Stimulated activated CD4-positive, alpha-beta T cell treated with anti-CD3 and anti-CD28 coated beads, Interleukin-1b, Interleukin-23, amount 100 ng/mL, for 4 hours (primary cell): ENCODE measurements at places on chromosomes 6 and 20.

DNA sequence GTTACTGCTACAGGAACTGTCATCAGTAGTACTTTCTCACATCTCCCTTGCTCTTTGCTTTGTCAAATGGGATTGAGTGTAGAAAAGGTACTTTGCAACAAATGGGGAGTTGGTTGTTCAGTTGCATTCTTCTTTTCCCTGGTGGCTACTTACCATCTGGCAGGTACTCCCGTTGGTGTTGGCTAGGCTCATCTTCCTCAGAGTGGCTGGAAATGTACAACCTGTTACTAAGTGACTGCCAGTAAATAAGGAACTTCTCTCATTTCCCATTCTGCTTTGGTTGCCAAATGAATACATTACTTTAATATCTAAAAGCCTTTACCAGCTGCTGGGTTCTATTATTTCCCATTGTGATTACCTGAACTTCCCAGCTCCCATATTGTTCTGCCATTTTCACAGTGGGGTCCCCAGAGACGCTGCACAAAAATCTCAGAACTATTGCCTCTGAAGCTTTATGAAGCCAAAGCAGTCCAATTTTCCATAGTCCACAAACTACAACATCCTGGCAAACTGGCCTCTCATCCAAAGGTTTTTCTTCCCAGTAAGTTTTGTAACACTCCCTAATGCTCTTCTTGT is 229.7 kb upstream of the HTR1E start:
- DNase-seq = no peak

- no peak for DNase-seq
These were observed 23.1 kb downstream of the SPATA2 start for GRCh38 chr20:49892260-49892659.

DNA sequence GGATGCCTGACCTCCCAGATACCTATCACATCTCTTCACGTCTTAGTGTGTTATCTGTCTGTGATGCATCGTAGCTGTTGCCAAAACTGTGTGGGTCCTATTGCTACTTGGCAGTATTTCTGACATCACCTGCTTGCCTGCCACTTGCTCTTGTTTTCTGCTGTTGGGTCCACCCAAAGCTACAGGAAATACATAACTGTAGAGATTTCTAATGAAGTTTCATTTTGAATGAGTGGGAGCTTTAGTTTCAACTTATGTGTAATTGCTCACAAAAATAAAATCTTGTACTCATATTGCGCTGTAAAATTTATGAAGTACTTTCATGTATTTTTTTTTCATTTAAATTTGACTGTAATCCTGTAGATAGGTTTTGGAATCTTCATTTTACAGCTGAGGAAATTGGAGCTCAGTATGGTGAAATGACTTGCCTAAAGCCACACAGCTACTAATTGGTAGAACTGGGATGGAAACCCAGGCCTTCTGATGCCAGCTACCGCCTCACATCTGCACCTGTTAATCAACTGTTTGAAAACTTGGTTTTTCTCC is 113.6 kb upstream of the MAN1A1 start:
- no peak for DNase-seq

DNA sequence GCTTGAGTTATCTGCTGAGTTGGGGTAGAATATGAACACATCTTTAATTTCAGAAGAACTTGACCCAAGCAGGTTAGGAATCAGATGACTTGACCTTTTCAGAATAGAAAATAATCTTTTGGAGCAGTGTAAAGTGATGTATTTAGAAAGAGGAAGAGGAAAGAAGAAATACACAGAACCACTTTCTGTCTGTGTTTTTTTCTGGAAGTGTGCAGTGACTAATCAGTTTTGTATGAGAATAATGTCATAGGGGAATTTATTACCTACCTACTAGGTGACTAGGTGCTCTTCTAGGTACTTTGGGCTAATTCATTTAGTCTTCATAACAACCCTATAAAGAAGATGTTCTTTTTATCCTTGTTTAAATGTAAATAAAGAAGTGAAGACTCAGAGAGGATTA is 3.0 kb downstream of the PPP1R14C start:
- no peak for DNase-seq

DNA sequence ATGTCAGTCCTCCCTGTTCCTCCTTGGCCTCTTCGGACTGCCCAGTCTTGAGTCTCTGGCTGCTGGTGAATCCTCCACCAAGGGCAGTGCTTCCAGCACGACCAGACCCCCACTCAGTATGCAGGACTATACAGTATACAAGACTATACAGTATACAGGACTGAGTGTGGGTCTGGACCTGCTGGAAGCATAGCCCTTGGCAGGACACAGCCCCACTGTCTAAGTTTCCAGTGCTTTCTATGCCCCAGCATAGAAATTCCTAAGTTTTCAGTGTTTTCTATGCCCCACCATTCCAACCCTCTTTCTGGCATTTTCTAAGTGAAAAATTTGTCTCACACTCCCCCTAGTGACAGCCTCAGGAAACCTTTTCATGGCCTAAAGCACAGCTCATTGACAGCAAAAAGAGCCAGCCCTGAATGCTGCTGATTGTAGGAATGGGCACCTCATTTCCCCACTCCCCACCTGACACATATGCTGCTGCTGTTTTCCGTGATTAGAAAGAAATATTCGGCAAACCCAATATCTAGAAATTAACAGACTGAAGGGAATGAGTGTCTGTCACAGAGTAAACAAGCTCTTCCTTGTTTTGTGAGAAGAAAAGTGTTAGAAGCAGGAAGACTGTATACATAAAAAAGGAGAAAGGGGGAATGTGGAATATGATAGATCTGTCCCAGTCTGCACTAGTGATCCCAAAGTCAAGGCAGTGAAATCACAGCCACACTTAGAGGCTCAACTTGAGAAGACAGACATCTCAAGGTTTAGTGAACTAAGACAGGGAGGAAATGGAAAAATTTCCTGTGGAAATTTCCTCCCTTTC is 206.9 kb downstream of the IBTK start:
- no peak for DNase-seq

DNA sequence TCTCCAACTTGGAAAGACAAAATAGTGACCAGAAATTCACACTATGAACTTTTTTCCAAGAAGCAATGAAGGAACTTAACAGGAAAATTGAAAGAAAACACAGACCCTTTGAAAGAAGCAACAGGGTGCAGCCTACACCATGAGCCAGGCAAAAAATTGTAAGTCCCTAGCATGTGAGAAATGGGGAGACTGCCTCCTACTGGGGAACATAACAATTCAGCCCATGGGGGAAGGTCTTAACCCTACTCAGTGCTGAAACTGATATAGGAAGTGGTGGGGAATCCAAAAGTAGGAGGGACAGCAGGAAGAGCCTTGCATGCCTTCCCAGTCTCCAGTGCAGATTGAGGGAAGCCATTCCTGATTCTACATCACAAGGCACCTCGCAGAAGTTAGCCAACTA is 235.1 kb upstream of the UFL1 start:
- DNase-seq = no peak

GRCh38 chr20:64176971-64177370 is 12.7 kb downstream of the MYT1 start:
- no peak for DNase-seq

- DNase-seq = no peak
These were observed 25.3 kb upstream of the CTAGE9 start for GRCh38 chr6:131736003-131736596.

- peak; percentile 73 for DNase-seq
These were observed 6.3 kb upstream of the PARD6B start for GRCh38 chr20:50724851-50725723.

GRCh38 chr20:33684533-33685327 is 1.5 kb downstream of the E2F1 start:
- no peak for DNase-seq
